Midbrain (tissue), 1 donor: ENCODE measurements at places on chromosomes 2 and 18.

DNA sequence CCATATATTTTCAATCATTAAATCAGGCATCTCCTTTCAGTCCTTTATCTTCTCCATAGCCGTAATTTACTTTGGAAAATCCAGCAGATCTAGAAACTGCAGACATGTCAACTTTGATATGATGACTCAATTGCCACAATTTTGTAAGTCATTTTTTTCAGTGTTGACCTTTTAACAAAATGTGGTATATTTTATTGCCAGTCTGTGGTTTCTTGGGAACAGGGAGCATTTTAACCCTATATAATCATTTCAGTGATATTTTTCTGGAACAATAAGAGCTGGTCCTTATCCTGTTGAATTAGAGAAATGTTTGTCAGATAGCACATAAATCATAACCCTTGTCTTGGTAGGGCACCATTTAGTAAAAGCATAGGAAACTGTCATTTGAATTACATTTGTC is 90.9 kb upstream of the UBXN4 start:
- no peak for DNase-seq

DNA sequence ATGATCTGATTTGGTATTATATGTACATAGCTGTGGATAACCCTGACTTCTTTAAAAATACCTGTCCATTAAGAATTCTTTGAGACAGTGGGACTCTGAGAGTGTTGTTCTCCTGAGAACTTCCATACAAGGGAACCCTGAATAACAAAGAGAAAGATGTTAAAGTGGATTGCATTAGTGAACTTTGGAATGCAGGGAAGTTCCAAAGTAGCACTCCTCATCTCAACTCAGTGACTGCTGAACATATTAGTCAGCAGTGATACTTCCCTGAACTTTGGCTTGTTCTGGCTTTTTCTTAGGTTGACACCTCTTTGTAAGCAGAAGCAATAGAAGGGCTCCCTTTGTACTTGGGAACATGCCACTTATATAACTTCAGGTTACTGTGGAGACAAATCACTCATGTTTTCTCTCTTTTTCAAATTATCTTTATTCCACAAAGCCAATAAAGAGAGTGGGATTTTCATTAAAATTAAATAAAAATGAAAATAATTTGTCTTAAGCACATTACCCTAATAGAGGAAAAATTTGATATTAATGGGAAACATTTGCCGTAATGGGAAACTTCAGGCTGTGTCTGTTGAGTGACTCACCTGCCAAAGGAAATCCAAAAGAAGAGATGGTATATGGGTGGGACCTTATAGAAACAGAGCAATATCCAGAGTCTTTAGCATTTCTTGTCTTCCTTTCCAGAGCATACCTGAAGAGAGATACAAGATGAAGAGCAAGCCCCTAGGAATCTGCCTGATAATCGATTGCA is 33.3 kb downstream of the CFLAR start:
- DNase-seq = peak; percentile 12

- no peak for DNase-seq
These were observed 1170.3 kb upstream of the CHAC2 start for GRCh38 chr2:52597346-52597745.

GRCh38 chr2:84904717-84905174 is 710 bp upstream of the TMSB10 start:
- DNase-seq = no peak

DNA sequence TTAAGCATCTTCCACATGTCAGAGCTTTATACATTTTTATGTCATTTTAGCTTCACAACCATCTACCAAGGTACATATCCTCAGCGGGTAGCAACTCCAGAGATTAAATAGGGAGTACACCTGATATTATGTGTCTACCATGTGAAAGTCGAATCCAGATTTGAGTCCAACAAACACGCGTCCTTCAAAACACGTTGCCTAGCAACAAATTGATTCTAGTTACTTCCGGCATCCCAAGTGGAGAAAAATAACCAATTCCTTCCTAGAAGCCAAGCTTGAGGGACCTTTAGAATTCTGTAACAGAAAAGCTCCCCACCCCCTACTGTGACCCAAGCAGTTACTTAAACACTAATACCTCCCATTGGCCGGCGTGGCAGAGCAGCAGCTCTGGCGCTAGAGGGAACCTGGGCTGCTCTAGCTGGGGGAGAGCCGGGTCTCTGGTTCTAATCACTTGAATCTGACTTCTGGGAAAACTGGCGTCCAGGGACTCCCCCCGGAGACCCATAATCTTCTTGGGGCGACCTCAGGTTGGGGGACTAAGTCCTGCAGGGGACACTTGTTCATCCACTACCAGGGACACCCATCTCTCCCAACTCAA is at the start of gene ERICH2:
Gene ERICH2, plus strand, starts transcription at position 371 of the 598 bp plus-strand sequence. CDS start 304 bp downstream, outside the sequence.
- DNase-seq = peak; percentile 43

DNA sequence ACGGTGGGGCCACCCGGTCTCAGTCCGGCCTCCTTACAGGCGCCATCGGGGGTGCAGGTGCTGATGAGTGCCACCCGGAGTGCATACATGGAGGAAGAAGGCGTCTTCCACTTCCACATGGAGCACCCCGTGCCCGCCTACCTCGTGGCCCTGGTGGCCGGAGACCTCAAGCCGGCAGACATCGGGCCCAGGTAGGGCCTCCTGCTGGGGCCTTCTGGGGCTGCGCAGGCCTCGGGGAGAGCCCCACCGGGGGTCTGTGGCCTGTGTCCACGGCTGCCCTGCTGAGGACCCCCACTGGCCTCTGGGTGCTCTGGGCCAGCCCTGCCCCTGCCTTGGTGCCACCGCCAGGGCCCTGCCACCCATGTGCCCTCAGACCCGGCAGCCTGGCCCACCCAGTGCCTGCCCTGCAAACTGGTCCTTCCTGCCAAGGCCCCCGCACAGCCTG is 4.8 kb downstream of the RNPEPL1 start:
- DNase-seq = no peak

DNA sequence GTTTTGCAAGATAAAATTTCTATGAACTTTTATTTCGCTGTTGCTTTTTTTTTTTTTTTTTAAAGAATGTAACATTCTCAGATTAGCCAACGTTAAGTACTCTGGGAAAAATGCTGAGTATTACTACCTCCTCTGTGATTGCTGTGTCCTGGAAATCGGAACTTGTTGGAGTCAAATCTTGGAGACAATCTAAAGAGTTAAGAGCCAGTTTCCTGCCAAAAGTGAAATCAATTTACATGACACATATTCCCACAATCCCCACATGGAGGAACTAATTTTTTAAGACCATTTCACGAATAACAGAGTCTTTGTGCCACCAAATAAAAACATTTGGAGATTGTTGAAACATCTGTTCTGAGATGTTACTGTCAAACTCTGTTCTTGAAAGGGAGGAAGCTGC is 127.8 kb downstream of the MEP1B start:
- no peak for DNase-seq

- DNase-seq = no peak
These were observed 2.4 kb downstream of the C2orf42 start for GRCh38 chr2:70188460-70188859.

DNA sequence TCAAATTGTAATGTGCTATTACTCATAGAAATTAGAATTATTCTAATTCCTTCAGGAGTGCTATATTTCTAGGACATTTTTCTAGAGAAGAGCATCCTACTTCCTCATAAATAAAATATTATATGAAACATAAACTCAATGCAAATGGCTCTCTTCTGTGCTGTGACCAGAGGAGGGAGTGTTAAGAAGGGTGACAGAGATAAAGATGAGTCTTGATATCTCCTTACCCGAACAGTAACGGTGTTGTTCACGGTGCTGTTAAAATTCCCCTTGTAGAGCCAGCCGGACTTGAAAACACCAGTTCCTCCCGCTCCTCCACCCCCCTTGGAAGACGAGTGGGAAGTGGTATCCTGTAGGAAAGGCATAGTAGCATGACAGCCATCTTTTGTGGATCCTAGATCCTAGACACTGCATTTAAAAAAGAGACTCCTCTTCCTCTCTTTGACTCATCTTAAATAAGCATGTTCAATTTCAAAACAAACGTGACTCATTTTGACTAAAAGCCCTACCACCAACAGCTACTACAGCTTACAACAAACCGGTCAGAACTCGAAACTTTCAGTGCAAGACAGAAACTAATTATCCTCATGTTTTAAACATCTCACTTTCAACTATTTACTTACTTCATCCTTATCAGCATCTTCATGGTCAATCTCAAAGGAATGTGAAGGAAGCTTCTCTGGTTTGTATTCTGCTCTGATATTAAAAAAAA is 156.3 kb downstream of the DOCK10 start:
- no peak for DNase-seq

- DNase-seq = no peak
These were observed 105.5 kb downstream of the RTP5 start for GRCh38 chr2:241974851-241975592.

DNA sequence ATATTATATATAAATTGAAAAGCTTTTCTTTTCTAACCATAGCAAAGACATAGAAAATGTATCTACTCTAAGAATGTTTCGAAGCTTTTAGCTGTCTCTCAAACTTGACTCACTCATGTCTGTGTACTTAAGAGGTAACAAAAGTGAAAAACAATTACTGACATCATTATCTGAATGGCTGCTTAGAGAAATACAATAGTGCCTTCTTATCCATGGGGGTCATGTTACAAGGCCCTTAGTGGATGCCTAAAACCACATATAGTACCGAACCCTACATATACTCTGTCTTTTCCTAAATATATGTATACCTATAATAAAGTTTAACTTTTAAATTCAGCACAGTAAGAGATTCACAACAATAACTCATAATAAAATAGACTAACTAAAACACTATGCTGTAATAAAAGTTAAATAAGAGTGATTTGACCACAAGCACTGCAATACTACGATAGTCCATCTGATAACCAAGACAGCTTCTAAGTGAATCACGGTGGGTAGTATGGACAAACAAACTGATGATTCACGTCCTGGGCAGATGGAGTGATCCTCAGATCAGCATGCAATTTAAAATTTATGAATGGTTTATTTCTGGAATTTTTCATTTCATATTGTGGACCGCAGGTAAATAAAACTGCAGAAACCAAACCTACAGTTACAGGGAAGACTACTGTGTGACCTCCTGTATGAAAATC is 246.2 kb downstream of the XIRP2 start:
- DNase-seq = no peak

- no peak for DNase-seq
These were observed 19.2 kb upstream of the CAB39 start for GRCh38 chr2:230693411-230693810.

GRCh38 chr2:12773586-12774394 is 57.1 kb downstream of the TRIB2 start:
- no peak for DNase-seq

DNA sequence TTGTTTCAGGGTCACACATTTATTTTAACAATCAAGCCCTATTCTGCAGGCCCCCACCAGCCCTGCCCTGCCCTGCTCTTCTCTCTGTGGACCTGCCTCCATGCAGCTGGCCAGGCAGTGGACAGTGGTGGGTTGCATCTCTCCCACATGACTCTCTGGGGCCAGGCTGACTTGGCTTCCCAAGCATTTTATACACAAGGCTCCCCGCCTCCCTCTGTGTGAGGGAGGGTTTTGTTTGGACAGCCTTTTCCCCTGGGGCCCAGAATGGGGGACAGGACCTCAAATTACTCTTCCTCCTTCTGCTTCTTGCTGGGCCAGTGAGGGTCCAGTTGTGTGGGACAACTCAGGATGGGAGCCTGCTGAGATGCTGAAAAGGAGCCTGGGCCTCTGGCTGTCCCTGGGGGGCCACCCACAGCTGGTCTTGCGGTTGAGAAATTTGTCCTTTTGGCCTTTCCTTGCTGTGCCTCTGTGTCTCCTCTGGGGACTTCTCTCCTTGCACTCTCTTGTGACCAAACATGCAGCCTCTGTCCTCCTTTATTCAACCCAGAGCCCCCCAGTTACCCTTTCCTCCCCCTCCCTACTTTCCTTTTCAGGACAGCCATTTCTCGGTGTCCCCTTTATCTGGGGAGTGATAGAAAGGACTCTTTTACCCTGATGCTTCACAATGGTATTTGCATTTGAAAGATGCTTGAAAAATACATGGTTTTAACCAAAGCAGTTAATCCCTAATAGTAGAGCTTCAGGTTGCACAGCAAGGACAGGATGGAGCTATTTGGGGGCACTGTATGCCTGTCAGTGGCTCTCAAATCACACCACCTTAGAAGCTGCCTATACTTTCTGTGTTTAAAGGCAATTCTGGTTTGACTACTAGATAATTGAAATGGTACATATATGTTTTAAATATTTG is 151.1 kb downstream of the FHOD3 start:
- no peak for DNase-seq

GRCh38 chr18:48306838-48307237 is 102.3 kb downstream of the ZBTB7C start:
- no peak for DNase-seq

DNA sequence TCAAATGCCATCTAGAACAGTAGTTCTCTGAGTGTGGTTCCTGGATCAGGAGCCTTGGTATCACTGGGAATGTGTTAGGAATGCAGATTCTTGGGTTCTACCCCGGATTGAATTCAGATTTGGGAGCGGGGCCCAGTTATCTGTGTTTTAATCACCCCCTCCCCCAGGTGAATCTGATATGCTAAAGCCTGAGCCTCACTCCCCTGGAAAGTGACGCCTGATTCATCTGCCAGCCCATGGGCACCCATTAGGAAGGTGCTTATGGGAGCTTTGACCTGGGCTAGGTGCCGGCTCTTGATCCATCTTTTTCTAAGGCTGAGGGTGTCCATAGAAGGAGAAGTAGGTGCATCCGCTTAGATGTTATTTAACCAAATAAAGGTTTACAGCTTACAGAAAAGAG is 199.4 kb downstream of the NEDD4L start:
- DNase-seq = no peak

- DNase-seq = no peak
These were observed 33.7 kb upstream of the ZNF516 start for GRCh38 chr18:76528477-76529432.

GRCh38 chr2:11742317-11742701 is 4.1 kb upstream of the LPIN1 start:
- DNase-seq = no peak

DNA sequence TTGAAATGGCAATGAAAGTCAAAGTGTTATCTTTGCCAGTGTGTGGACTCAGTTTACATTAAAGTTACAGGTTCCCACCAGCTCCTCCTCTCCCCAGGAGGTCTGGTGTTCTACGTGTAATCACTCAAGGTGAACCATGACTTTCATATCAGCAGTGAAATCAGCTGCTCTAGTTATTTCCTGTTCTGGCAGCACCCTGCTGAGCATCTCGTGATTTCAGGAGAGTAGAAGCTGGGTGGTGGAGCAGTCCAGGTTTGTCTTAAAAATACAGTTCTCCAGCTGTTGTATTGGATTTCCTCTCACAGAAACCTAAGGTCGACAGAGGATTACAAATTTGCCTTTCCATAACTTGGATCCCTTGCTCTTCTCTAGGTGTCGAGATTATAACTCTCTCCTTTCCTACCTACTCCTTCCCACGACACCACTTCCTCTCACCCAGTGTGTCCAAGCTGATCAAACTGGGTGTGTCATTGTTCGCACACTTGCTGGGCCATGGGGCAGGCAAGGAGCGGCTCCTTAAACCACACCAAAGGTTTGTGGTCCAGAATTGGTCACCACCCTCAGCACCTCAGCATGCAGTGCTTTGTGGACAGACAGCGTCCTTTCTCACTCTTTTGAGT is 13.0 kb upstream of the ARHGAP25 start:
- no peak for DNase-seq

DNA sequence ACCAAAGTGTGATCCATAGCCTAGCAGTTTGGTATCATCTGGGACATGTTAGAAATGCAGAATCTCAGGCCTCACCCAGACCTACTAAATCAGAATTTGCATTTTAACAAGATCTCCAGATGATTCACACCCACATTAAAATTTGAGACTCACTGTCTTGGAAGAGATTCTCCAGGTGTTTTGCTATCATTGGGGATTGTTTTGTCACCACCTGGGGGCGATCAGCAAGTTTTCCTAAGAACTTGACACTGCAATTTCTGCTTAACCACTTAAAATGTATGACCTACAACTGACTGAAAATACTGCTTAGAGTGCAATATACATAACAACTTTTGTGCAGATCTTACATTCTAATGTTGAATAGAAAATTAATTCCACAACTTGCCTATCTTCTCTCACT is 18.9 kb upstream of the ITGA4 start:
- no peak for DNase-seq
